ENCODE measurements at places on chromosomes 7 and 10. TPM values are rescaled to one million over a fixed set of nuclear protein-coding genes. Genes with fewer than 3 reads are reported as not detected.

CPXM2 gene
- polyA plus RNA-seq = 0.07 TPM

ZNF425 gene
- 0.55 TPM for polyA plus RNA-seq

GRCh38 chr10:689452-690371, at the start of gene DIP2C:
TSS of gene DIP2C (minus strand) at chr10:689668. CDS start at chr10:689578, 90 bp downstream.
- peak; percentile 16 for DNase-seq

GNGT1 gene
- polyA plus RNA-seq = not detected

- DNase-seq = no peak
These were observed 21.3 kb upstream of the EVX1 start for GRCh38 chr7:27221201-27221797.

DNA sequence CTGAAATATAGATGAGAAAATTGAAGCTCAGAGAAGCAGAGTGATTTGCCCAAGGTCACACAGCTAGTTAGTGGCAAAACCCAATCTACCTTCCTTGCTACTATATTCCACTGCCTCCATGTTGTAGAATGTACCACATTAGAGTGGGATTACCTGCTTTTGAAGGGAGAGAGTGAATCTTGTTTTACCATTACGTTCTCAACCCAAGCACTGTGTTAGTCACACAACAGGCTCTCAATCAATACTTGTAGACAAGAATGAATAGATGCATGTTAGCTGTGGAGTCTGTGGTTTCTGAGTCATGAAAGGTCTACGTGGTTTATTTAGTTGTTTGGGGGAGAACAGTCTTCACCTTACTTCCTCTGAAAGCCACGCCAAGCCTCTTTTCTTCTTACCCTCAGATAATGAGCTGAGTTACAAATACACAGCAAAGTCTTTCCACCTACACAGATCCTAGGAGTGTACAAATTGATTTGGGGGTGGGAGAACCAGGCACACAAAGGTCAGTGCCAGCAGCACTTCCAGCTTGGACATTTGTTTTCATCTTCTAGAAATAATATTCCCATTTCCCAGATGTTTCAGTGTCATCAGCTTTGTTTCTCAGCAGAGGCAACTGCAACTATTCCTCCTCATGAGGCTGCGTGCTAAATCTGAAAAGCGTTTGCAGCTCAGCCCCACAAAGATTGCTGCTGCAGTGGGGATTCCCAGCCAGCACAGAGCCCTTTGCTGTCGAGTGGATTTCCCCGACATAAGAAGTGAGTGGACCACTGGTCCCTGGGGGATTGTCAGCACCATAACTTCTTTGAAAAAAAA, 71.5 kb upstream of the ADO start:
- DNase-seq = no peak

DLG5 gene
- polyA plus RNA-seq = 20.9 TPM

GRCh38 chr7:149166630-149167352, 19.5 kb downstream of the ZNF398 start:
- no peak for DNase-seq

- peak; percentile 21 for DNase-seq
These were observed 50.7 kb downstream of the GDI2 start for GRCh38 chr10:5762531-5762930.

DNA sequence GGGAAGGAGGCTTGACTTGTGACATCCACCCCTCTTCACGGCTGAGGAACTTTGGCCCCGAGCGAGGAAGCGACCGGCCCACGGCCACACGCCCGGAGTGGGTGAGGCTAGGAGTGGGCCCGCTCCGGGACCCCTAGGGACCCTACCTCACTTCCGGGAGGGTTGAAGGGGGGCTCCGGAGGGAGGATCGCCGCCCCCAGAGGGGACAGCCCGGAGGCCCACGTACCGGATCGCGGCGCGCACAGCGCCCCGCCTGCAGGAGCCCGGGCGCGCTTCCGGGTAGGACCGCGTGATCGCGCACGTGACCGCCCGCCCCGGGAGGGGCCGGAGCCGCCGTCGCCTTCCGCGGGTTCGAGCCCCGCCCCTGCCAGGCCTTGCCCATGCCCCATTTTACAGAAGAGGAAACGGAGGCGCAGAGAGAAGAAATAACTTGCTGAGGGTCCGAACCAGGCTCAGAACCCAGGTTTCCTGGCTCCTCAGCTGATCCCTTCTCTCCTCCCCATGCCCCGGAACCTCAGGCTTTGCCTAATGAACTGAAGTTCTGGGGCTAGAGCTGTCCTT, at the start of gene HPS1:
Gene HPS1, minus strand, starts transcription at position 275 of the 561 bp plus-strand sequence. CDS start 3,695 bp downstream, outside the sequence.
- DNase-seq = peak; percentile 27

- DNase-seq = no peak
These were observed 23.2 kb downstream of the VIPR2 start for GRCh38 chr7:159121476-159121875.

DNA sequence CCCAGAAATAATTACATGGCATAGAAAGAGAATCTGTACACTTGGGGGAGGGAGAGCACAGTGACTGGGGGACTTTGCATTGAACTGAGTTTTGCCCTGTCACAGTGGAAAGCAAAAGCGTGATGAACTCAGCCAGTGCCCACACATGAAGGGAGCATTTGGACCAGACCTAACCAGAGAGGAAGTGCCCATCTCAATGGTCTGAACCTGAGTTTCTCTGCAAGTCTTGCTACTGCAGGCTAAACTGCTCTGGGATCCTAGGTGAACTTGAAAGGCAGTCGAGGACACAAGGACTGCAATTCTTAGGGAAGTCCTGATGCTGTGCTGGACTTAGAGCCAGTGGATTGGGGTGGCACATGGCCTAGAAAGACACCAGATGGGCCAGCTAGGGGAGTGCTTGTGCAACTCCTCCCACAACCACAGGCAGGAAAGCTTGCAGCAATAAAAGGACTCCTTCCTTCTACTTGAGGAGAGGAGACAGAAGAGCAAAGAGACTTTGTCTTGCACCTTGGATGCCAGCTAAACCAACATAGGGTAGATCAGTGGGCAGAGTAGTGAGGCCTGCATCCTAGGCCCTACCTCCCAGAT, 259.0 kb downstream of the GRM8 start:
- DNase-seq = no peak

PCGF6 gene
- 4.5 TPM for polyA plus RNA-seq

OIT3 gene
- polyA plus RNA-seq = not detected

DNA sequence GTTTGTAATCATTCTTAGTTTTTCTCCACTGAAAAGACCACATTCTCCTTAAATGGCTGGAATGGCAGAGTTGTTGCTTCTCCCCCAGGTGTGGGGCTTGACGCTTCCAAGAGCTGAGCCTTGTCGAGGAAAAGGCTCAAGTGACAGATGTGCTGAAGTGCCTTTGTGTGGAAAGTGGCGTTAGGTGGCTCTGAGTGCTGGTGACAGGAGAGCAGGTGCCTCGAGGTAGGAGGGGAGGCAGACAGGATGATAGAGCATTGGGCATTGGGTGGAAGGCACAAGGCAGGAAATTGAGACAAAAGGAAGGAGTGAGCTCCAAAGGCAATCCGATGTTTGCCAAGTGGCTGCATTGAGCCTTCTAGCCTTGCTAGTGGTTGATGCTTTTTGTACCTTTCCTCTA, 6.7 kb downstream of the KIAA1217 start:
- DNase-seq = no peak

TDRD1 gene
- polyA plus RNA-seq = not detected

MLXIPL gene
- polyA plus RNA-seq = 66.2 TPM

- DNase-seq = no peak
These were observed 333.2 kb downstream of the PLXNA4 start for GRCh38 chr7:132243051-132243450.

CAMK2B gene
- 0.20 TPM for polyA plus RNA-seq

HOXA11 gene
- 0.04 TPM for polyA plus RNA-seq

HTR5A gene
- polyA plus RNA-seq = not detected

AVPI1 gene
- 60.6 TPM for polyA plus RNA-seq

DNA sequence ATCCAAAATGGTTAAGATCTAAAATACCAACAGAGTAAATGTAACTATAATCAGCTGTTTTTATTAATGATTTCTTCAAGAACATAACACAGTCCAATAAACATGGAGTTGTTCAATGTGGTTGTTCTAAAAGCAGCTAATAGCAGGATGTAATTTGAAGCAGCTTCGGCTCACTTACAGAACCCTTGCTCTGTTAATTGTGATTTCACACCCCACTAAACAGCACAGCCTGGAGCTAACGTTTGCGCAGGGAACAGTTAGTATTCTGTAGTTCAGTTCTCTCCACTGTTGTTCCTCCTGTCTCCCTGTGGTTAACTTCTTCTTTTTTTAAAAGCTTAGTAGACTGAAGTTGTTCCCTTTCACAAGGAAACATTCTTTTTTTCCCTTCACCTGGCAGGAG, 104.0 kb downstream of the GRM3 start:
- no peak for DNase-seq

GRCh38 chr7:123995617-123996326, 37.1 kb downstream of the TMEM229A start:
- DNase-seq = no peak

GSDME gene
- 27.2 TPM for polyA plus RNA-seq

DNA sequence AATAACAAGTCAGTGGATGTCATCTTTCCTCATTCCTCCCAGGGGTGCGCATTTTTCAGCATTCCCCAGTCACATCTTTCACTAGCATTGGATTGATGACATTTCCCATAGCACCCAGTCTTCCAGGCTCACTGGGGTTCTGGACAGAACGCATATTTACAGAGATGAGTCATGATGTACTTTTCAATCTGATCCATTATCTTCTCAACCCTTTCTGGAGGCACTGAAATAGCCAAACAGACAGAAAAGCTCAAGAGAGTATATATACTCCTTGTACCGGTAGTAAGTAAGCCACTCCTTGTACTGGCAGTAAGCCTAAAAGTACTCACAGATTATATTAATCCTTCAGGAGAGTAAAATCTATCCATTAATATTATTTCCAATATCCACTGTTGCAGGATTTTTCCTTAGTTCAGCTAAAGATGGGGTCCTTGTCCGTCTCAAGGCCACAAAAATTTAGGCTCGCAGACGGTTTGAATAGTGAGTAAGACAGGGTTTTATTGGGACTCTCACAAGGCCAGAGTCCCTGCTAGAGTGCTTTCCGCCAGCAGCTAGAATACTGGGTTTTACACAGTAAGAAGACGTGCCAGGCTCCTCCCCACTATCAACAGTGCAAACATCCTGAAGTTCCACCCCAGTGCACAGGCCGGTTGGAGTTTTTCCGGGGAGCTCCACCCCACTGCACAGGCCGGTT, 60.8 kb downstream of the MDH2 start:
- DNase-seq = peak; percentile 80

- DNase-seq = no peak
These were observed 1.2 kb downstream of the PDIA4 start for GRCh38 chr7:149027055-149027454.

- peak; percentile 62 for DNase-seq
These were observed 20.6 kb downstream of the HYAL4 start for GRCh38 chr7:123865517-123866117.

DNA sequence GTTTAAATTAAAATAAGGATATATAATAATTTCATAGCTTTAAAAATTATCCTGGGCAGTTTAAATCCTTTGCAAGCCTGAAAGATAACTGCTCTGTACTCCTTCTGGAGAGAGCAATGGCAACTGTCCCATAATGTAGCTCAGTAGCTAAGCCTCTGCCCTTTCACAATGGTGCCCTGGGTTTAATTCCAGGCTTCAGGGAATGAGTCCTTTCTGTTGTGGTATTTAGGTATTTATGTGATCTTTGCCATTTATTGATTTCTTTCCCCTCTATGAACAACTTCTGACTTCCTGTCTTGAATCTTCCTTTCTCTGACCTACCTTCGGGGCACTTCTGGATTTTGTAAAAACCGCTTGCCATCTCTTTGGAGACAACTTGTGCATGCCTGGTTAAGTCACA, 773.2 kb downstream of the IPMK start:
- peak; percentile 1 for DNase-seq

GRCh38 chr7:146773506-146773905, 656.9 kb downstream of the CNTNAP2 start:
- no peak for DNase-seq

INMT gene
- polyA plus RNA-seq = not detected

PLAU gene
- 0.45 TPM for polyA plus RNA-seq

DNA sequence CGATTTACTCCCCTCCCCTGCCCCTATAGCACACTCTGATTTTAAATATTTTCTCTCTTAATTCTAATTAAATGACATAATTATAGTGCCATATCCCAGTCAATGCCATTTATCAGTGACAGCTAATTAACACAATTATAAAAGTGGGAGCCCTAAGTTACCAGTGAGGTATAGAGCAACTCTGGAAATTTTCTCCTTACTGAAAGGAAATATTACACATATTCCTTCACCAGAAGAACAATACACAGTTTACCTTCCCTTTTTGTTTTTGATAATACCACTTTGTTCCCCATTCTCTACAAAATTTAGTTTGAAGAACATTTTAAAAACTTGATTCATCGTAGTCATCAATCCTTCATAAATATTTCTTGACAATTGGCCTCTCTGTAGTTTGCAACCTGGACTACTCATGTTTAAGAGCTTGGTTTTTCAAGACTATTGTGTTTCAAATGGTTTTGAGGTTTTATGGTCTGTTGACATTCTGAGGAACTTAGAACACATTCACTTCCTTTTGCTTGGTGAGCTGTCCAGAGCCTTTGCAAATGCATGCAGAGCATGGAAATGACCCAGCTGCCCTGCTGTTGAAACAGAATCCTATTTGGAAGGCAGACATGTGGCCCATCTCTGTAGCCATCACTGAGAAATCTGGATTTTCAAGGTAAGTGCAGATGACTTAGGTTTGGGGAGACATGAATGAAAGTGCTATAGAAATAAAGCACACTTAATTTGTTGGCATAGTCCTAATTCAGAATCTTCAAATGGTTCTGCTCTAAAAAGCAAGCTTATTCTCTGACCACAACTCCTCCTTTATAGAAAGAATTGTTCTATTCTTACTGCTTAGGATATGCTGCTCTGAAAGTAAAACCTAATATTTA, at the start of gene GPR141:
Gene GPR141, plus strand, starts transcription at position 521 of the 875 bp plus-strand sequence. CDS start 56,628 bp downstream, outside the sequence.
- DNase-seq = no peak

- no peak for DNase-seq
These were observed 89.3 kb upstream of the ARID5B start for GRCh38 chr10:61812052-61812721.

- DNase-seq = peak; percentile 68
These were observed 145.3 kb downstream of the GLI3 start for GRCh38 chr7:42091461-42092291.

- DNase-seq = no peak
These were observed 89.7 kb upstream of the CSTF2T start for GRCh38 chr10:51789118-51789517.

CYP2C19 gene
- not detected for polyA plus RNA-seq

RAB19 gene
- polyA plus RNA-seq = not detected

- no peak for DNase-seq
These were observed 3.9 kb upstream of the TRIM4 start for GRCh38 chr7:99923200-99923599.

P4HA1 gene
- polyA plus RNA-seq = 196 TPM

- DNase-seq = no peak
These were observed 45.9 kb upstream of the DNAAF5 start for GRCh38 chr7:680411-681127.

TMEM196 gene
- polyA plus RNA-seq = not detected

DGKI gene
- polyA plus RNA-seq = not detected

GRCh38 chr10:52864201-52865106, 91.9 kb upstream of the MBL2 start:
- peak; percentile 64 for DNase-seq
